Tracheal epithelial cell (primary cell): ENCODE measurements at places on chromosomes 5 and 9. TPM values are rescaled to one million over a fixed set of nuclear protein-coding genes. Genes with fewer than 3 reads are reported as not detected.

SH3GL2 gene
- total RNA-seq: 0.48 TPM in 1 of 2 replicates, not detected in the other

AGXT2 gene
- under 0.01 TPM in 1 of 2 replicates, not detected in the other for total RNA-seq

ANKRD33B gene
- total RNA-seq: 0.43 and 2.4 TPM in 2 replicates

DUSP1 gene
- 98.3 and 157 TPM in 2 replicates for total RNA-seq

EPB41L4B gene
- total RNA-seq: 24.6 and 31.5 TPM in 2 replicates

IFNA2 gene
- not detected in 2 replicates for total RNA-seq

IFNK gene
- total RNA-seq: not detected in 2 replicates

GPRIN1 gene
- total RNA-seq: 1.9 and 9.6 TPM in 2 replicates

P4HA2 gene
- 128 and 324 TPM in 2 replicates for total RNA-seq

LRRC19 gene
- not detected in 2 replicates for total RNA-seq

SPATA31A7 gene
- total RNA-seq: not detected in 2 replicates

CDK9 gene
- 40.1 and 42.2 TPM in 2 replicates for total RNA-seq

IGIP gene
- 2.9 and 5.1 TPM in 2 replicates for total RNA-seq

CENPK gene
- 1.5 and 7.5 TPM in 2 replicates for total RNA-seq

PPIC gene
- total RNA-seq: 32.0 and 47.2 TPM in 2 replicates

ERCC6L2 gene
- 50.1 and 59.5 TPM in 2 replicates for total RNA-seq

KLHL3 gene
- 1.1 and 4.8 TPM in 2 replicates for total RNA-seq

RASGEF1C gene
- not detected in 2 replicates for total RNA-seq

ZSWIM6 gene
- 5.3 and 8.2 TPM in 2 replicates for total RNA-seq

MBLAC2 gene
- 2.9 and 3.8 TPM in 2 replicates for total RNA-seq

NSG2 gene
- under 0.01 TPM in 1 of 2 replicates, not detected in the other for total RNA-seq

TAF11L7 gene
- not detected in 2 replicates for total RNA-seq

C1QTNF3 gene
- total RNA-seq: 0.43 and 0.48 TPM in 2 replicates

NUTM2G gene
- not detected in 2 replicates for total RNA-seq

C1QTNF2 gene
- total RNA-seq: not detected in 2 replicates

PDGFRB gene
- under 0.01 and 0.24 TPM in 2 replicates for total RNA-seq

PCDHA9 gene
- under 0.01 TPM in 2 replicates for total RNA-seq

ZNF454 gene
- total RNA-seq: 0.48 and 0.64 TPM in 2 replicates

PLAA gene
- 36.0 and 45.5 TPM in 2 replicates for total RNA-seq

ANGPTL2 gene
- under 0.01 TPM in 1 of 2 replicates, not detected in the other for total RNA-seq

IL33 gene
- 3.6 and 12.8 TPM in 2 replicates for total RNA-seq

SPAG8 gene
- under 0.01 TPM in 1 of 2 replicates, not detected in the other for total RNA-seq

ANKRD20A1 gene
- not detected in 2 replicates for total RNA-seq

RNF14 gene
- 58.1 and 64.4 TPM in 2 replicates for total RNA-seq

BAG1 gene
- total RNA-seq: 26.0 and 62.0 TPM in 2 replicates

WDR36 gene
- 60.2 and 68.6 TPM in 2 replicates for total RNA-seq

HMGCS1 gene
- 86.3 and 157 TPM in 2 replicates for total RNA-seq

CD72 gene
- 0.72 TPM in 1 of 2 replicates, not detected in the other for total RNA-seq

MRPS30 gene
- total RNA-seq: 78.6 and 85.3 TPM in 2 replicates

GLRA1 gene
- not detected in 2 replicates for total RNA-seq

UGT3A2 gene
- not detected in 2 replicates for total RNA-seq

CARD6 gene
- total RNA-seq: 9.4 and 11.1 TPM in 2 replicates

SLC6A3 gene
- not detected in 2 replicates for total RNA-seq

C9 gene
- not detected in 2 replicates for total RNA-seq

ZNF608 gene
- 6.2 and 13.3 TPM in 2 replicates for total RNA-seq

ROPN1L gene
- total RNA-seq: under 0.01 and 0.21 TPM in 2 replicates

OSMR gene
- 38.8 and 77.6 TPM in 2 replicates for total RNA-seq

IL5 gene
- not detected in 2 replicates for total RNA-seq

BHMT2 gene
- total RNA-seq: 3.9 TPM in 1 of 2 replicates, not detected in the other

ORM1 gene
- total RNA-seq: not detected in 2 replicates

FAT2 gene
- total RNA-seq: 88.4 and 139 TPM in 2 replicates

TEX48 gene
- total RNA-seq: not detected in 2 replicates

GDA gene
- 1.5 and 2.2 TPM in 2 replicates for total RNA-seq

LHX3 gene
- total RNA-seq: not detected in 2 replicates

CEL gene
- total RNA-seq: 0.48 and 0.64 TPM in 2 replicates

CDKN2B gene
- 36.9 and 62.4 TPM in 2 replicates for total RNA-seq

MEGF9 gene
- 8.2 and 11.7 TPM in 2 replicates for total RNA-seq
